ENCODE measurements at places on chromosomes 12 and 14.

GRCh38 chr14:69291396-69291795 is 31.4 kb downstream of the GALNT16 start:
- DNase-seq, result no peak

- no peak for DNase-seq
Observed at GRCh38 chr14:76917745-76918255, 91.6 kb downstream of the LRRC74A start.

DNA sequence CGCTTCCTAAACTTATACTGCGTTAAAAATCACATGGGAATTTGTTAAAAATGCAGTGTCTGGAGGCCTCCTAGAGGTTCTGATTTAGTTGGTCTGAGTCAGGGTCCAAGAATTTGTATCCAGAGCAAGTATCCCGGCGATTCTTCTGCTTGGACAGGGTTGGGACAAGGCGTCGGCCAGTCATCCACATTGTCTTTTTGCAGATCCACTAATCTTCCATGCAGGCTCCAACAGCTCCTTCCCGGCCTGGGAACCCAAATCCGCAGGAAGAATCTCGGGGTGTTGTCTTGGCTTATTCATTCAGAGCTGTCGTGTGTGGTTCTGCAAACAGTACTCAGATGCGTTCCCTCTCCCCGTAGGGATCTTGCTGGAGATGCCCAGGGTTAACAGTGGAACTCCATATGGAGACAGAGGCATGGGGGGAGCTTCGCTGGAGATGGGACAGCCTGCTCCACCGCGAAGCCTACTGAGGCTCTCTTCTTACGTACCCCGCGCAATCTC is 25.3 kb downstream of the GPRC5D start:
- DNase-seq, result no peak

- DNase-seq, result no peak
Observed at GRCh38 chr12:51626629-51627028, 35.6 kb downstream of the SCN8A start.

DNA sequence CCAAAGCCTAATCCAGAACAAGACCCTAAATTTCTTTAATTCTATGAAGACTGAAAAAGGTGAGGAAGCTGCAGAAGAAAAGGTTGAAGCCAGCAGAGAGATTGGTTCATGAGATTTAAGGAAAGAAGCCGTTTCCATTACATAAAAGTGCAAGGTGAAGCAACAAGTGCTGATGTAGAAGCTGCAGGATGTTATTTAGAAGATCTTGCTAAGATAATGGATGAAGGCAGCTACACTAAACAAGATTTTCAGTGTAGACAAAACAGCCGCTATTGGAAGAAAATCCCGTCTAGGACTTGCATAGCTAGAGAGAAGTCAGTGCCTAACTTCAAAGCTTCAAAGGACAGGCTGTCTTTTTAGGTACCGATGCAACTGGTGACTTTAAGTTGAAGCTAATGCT is 65.4 kb upstream of the AMIGO2 start:
- DNase-seq, result no peak

DNA sequence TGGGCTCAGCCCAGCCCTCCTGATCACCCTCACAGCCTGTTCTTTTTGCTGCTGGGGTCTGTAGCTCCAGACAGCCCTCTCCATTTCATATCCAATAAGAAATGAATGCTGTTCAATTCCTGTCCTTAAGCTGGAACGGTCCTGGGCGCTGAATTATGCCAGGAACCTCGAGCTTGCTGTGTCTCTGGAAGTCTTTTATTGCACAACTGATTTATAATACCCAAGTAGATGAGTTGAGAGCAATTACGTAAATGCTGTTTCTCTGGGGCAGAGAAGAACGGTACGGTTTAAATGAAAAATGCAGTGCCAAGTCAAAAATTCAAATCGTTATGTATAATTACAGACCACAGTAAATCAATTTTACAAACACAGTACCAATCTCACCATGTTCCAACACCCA is 161.0 kb downstream of the SAMD4A start:
- DNase-seq, result no peak

DNA sequence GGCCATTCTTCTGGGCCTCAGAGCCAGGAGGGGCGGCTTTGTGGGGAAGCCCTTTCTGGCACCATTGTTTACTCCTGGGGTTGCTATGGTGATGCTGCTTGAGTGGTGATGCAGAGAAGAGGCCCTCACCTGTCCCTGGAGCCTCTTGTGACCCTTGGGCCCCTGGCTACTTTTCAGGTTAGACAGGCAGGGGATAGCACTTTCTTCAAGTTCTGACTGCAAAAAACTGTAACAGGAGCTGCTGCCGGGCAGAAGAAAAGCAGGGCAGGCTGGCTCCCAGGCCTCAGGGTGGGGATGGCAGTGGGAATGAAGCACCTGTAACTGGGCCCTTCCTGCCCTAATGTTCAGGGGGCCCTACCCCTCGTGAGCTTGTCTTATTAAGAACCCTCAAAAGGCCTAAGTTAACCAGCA is at the start of gene TEX52:
TSS of gene TEX52 (minus strand) at position 19 of the 411 bp plus-strand sequence. CDS start at position 6, 13 bp downstream.
- no peak for DNase-seq

GRCh38 chr14:58356268-58356667 is 39.5 kb upstream of the TOMM20L start:
- no peak for DNase-seq

- no peak for DNase-seq
Observed at GRCh38 chr12:11615481-11615880, 34.0 kb upstream of the ETV6 start.

DNA sequence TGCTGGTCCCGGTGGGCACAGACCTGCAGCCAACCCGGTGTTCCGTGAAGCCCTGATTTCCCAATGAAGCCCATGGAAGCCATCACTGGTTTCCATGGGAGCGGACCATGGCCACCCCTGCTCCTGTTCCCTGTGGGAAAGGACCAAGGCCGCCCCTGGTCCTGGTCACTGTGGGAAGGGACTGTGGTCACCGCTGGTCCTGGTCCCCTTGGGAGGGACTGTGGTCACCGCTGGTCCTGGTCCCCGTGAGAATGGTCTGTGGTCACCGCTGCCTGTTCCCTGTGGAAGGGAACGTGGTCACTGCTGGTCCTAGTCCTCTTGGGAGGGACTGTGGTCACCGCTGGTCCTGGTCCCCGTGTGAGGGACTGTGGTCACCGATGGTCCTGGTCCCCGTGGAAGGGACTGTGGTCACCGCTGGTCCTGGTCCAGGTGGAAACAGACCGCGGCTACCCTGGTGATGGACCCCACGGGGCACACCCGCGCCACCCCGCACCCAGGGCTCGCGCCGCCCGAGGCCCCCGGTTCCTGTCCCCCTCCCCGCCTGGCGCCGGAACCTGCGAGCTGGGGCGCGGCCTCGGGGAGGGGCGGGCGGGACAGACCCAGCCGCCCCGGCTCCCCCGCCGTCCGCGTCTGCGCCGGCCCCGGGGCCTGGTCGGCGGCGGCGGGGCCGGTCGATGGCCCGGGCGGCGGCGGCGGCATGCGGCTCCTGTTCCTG is at the start of gene GLT1D1:
TSS of gene GLT1D1 (plus strand) at position 594 of the 715 bp plus-strand sequence. CDS start at position 698, 104 bp downstream.
- DNase-seq, result no peak

DNA sequence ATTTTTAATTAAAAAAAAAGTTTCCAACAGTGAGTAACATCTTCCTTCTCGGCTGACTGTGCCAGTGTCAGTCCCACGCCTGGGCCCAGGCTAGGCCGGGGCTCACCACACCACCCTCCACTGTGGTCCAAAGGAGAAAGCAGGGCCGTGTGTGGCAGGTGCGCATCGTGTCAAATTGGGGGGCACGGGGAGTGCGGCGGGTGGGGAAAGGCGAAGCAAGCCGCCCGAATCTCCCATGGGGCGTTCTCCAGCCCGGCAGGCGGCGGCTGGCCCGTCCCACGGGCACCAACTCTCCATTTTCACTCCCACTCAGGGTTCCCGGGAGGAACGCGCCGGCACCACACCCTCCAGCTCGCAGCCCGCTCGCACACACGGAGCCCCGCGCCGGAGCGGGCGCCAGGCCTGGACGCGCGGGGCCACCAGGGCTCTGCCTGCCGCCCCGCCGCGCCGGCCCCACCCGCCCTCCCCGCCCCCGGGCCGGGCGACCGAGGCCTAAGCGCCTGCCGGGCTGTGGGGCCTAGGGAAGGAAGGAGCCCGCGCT is 604 bp downstream of the EEA1 start:
- peak; percentile 72 for DNase-seq

GRCh38 chr14:86462193-86462753 is 932.3 kb downstream of the FLRT2 start:
- DNase-seq, result no peak

DNA sequence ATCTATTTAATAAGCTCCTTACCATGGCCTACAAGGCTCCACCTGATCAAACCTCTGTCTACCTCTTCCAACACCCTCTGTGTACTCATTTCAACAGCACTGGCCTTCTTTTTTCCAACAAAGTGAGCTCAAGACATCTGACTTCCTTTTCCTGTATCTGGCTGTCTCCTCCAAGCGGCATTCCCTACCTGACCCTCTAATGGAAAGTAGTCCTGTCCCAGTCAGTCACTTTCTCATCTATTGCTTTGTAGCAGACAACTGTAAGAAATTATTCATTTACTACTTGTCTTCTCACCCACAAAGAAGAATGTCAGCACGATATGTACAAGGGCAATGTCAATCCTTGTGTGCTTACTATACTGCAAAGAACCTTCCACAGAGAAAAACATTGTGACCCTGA is 149.6 kb downstream of the MED13L start:
- DNase-seq, result no peak

DNA sequence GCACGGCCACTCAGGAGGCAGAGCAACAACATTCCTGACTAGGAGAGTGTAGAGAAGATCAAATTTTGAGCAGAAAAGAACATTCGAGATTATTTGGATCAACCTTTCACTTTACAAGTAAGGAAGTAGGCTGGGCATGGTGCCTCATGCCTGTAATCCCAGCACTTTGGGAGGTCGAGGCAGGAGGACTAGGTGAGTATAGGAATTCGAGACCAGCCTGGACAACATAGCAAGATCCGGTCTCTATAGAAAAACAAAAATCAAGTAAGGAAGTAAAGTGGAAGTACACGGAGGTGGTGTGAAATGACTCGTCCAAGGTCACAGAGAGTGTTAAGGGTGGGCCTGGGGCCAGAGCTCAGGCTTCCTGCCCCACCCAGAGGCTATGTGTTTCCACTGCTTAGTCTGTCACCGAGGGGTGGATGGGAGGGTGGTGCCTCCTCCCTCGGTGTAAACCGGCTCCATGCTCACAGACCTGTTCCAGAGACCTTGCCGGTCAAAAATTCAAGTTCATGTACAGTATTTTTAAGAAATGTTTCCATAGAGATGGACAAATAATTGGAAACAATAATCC is 51.9 kb downstream of the MAP1LC3B2 start:
- no peak for DNase-seq
